ENCODE measurements at places on chromosomes 3 and 15. TPM values are rescaled to one million over a fixed set of nuclear protein-coding genes. Genes with fewer than 3 reads are reported as not detected.

GRCh38 chr15:95793231-95793630 is 537.3 kb upstream of the NR2F2 start:
- no peak for DNase-seq

DNA sequence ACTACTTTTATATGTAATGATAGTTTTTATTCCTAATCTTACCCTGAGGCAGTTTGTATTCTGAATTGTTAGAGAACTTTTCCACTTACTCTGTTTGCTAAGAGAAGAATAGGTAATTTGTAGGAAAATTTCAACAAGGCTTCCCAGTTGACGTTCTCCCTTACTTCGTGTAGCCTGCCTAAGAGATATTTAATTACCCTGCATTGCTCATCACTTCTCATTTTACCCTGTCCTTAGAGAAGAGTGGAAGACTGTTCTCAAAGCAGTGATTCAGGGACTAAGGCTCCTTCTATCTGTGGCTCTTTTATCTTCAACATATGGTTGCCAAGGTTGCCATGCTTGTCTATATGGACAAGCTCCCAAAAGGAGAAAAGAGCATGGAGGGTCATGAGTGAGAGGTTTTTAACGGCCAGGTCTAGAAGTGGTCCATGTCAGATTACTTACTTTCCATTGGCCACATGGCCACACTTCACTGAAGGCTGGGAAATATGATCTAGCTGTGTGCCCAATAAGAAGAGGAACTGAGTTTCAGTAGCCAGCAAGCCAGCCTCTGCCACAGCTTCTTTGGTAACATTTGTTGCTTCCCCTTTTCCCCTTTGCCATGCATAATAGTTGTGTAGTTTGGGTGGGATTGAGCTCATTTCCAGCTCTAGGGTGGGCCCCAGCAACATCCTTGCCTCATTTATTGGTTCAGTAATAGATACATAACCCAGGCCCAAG is 22.1 kb downstream of the PDE8A start:
- DNase-seq, result no peak

PTH1R gene
- 0.49 TPM for total RNA-seq

DNA sequence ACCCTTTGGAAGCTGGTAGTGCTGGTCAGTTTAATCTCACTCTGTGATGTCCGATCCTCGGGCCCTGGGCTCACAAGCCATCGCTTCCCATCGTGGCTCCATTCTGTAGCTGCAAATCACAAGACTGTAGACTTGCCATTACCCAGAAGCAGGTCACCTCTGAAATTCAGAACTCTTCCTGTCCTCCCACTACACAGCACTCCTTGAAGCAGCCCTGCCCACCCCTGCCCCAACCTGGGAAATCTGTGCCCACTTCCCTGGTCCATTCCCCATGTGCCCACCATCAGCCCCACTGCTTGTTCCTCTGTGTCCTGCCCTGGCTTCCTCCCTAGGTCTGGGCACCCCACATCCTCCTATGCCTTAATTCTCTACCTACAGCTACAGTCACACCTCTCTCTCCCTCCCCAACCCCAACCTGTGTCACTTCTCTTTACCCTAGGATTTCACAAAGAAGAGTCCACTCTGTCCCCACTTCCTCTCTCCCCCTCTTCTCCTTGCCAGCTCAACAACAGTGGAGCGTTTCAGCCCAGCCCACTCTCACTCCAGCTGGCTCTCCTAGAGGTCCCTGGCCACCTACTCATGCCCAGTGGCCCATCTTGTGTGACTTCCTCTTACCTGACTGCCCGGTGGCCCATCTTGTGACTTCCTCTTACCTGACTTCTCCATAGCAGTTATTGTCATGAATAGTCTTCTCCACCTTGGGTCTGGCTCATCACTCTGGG is 8.3 kb downstream of the ZNF710 start:
- no peak for DNase-seq

DNA sequence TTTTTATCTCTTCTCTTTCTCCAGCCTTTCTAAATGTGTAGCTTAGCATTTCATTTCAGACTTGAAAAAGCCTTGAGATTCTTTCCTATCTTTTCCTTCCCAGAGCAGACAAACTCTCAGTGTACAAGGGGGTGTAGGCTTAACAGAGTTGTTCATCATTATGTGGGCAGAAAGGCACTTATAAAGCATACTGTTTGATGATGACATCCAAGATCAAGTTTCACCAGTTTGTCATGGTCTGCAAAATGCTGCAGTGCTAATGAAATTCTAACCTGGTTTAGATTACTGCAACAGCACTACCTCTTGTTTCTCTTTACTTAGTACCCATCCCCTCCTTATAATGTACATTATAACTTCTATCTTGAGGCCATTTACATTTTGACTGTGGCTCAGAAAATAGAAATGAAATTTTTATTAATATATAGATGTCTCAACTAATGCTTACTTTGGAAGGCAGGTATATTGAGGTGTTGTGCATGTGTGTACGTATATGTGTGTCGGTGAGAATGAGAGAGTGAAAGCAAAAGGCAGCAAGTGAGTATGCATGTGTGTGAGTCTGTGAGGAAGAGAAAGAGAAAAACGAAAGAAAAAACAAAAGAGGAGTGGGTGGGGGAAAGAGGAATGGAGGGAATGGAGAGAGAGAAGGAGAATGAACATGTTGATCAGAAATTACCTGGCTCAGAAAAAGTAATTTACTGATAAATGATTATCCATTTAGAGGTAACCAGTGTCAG is 1043.6 kb downstream of the TUSC7 start:
- DNase-seq, result peak; percentile 7

ALDH1A3 gene
- total RNA-seq, result 343 TPM

DNA sequence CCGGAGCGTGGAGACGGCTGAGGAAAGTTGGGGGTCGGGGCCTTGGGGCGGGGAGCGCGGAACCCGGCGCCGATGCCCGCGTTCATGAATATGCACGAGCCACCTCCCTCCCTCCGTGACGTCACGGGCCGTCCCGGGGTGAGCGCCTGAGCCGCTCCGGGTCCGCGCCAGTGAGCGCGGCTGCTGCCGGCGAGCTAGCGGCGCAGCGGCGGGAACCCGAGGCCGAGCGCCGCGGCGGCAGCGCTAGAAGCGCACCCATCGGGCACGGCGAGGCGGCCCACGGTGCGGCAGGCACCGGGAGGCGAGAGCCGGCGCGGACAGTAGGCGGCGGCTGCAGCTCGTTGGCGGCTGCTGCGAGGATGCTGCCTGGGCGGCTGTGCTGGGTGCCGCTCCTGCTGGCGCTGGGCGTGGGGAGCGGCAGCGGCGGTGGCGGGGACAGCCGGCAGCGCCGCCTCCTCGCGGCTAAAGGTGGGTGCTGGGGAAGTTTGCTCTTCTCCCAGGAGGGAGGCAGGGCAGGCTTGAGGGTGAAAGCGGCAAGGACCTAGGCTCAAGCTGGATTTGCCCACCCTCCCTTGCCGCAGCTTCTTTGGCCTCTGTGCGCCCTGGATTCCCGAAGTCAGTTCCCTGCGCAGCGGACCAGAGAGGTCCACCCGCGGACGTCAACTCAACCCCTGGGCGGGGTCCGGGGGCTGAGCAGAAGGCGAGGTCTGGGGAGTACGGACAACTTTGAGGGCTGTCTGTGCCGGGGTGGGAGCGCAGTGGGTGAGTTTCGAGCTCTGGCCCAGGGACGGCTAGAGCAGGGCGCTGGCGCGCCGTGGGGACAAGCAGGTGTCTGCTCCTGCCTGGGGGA is at the start of gene CLSTN2:
CLSTN2 (plus strand) TSS at position 170 of the 850 bp plus-strand sequence.
- peak; percentile 80 for DNase-seq

NXPE3 gene
- total RNA-seq, result 19.2 TPM

DNA sequence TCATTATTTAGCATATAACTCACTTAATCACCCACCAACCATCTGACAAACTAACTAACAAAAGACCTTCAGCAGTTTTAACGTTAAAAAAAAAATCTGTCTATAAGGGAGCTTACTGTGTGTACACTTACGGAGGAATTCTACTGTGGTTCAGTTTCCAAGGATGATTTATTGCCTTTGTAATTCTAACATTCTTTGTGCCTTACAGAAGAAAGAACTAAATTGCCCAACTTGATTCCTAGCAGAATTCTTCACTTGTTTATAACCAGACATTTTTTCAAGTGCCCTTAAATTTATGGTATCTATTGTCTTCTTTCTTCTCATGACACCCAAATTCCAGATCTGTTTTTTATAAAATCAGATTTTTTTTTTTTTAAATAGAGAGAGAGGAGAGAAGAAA is 119.7 kb upstream of the IGSF10 start:
- peak; percentile 92 for DNase-seq

PLSCR5 gene
- not detected for total RNA-seq

- DNase-seq, result no peak
These were observed 28.8 kb upstream of the AQP9 start for GRCh38 chr15:58109419-58109818.

GRCh38 chr15:76135516-76135915 is 75.7 kb downstream of the TMEM266 start:
- DNase-seq, result no peak

DNA sequence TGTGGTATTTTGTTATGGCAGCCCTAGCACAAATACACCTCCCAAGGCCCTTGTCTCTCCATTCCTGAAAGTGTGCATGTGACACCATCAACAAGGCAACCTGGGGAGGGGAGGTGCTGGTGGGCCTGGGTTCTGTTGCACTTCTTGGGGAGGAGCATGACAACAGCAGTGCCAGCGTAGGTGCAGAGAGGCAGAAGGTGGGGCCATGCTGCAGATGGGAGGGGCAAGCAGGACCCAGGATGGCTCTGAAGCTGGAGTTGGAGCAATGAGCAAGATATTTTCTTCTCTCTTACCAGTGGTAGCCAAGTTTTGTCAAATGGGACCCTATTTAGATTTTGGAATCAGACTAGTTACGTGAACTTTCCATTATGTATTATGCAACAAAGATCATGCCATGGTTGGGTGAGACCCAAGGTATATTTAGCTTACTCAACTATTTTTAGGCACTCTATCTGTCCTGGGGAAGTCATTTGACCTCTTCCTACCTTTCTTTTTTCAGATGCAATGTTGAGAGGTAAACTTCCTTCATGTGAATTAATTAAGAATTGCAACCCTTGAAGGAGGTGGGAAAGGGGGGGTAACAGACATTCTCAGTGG is 3.4 kb downstream of the FYCO1 start:
- no peak for DNase-seq

CCDC39 gene
- not detected for total RNA-seq

DNA sequence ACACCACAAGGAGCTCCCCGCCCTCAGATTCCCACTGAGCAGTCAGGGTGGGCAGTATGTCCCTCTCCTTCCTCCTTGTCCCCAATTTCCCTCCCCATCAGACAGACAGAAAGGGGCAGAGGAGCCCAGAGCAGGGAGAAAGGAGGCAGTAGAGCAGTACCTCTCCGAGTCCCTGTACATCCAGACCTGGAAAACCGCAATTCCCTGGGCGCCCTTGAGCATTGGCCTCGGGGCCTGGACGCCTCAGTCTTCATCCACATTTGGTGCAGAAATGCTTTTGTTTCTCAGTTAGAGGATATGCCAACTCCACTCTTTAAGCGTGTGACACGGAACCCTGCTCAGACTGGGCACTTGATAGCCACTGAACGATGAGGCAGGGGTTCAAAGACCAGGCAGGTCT is 5.9 kb downstream of the ISG20 start:
- no peak for DNase-seq

DNA sequence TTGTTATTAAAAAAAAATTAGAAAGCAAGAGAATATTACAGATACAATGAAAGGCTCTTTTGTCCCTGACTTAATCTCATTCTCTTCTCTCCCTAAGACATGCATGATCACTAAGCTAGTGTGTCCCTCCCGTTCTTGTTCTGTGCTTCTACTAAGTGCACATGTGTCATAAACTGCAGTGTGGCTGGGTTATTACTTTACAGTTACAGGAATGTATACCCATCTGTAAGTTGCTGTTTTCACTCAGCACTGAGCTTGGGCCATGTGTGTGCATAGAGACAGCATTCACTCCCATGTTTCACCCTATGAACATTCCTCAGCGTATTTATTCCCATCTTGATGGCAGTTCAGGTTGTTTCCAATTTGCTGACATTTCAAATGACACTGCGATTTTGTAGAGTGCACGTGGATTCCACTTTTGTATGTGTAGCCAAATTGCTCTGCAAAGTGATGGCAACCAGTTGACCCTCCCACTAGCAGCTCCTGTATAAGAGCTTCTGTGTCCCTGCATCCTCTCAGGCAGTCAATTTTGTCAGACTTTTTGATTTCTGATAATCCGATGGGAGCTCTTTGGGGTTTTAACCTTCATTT is 145.8 kb upstream of the UBE2E1 start:
- DNase-seq, result no peak

ASB14 gene
- total RNA-seq, result not detected

DNA sequence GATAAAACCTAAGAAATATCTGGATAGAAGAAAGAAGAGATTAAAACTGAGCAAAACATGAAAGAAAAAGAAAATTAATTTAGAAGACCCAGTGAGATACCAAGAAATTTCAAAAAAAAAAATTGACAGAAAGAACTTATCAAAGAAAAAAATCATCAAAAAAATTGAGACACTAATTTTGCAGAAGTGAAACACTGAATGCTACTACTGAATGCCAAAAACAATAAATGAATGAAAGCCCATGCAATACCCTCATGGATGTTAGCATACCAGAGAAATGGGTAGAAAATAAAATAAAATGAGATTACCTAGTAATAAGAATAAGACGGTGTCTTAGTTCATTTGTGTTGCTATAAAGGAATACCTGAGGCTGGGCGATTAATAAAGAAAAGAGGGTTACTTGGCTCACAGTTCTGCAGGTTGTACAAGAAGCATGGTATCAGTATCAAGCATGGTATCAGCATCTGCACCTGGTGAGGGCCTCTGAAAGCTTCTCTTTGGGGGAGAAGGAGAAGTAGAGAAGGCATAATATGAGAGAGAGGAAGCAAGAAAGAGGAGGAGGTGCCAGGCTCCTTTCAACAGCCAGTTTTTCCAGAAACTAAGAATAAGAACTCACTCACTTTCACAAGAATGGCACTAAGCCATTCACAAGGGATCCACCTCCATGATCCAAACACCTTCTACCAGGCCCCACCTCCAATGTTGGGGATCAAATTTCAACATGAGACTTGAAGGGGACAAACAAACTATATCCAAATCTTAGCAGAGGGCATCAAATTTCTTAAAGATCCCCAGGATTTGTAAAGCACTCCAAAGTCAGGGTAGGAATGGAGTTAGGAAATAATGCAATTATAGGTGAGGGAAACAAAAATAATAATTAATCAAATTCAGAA is 73.2 kb downstream of the BTLA start:
- DNase-seq, result no peak

- DNase-seq, result peak; percentile 2
These were observed 1.4 kb downstream of the FEZF2 start for GRCh38 chr3:62371720-62372591.

TYRO3 gene
- total RNA-seq, result 5.3 TPM

DNA sequence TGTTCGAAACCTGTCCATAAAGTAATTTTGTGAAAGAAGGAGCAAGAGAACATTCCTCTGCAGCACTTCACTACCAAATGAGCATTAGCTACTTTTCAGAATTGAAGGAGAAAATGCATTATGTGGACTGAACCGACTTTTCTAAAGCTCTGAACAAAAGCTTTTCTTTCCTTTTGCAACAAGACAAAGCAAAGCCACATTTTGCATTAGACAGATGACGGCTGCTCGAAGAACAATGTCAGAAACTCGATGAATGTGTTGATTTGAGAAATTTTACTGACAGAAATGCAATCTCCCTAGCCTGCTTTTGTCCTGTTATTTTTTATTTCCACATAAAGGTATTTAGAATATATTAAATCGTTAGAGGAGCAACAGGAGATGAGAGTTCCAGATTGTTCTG is 44.4 kb downstream of the AGTR1 start:
- DNase-seq, result no peak

- peak; percentile 7 for DNase-seq
These were observed 26.2 kb downstream of the TM2D3 start for GRCh38 chr15:101625980-101626379.

Data from M059J (cell line).